ENCODE measurements at places on chromosomes 7 and 10.

DNA sequence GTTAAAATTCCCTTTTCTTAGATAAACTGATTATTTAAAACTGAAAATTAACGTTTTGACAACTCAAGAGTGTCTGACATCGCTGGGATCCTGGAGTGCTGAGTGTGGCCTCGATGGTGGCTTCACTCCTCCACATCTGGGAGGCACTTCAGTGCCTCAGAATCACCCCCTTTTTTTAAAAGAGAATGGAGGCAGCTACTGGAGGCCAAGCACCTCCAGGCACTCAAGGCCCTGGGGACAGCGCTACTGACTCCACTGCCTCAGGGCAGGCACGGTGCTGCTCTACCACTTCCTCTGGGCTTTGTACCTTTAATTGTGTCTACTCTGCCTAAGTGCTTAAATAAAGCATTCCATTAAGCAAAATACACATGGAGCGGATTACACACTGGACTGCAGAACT lies 27.2 kb upstream of the NCAPG2 start:
- DNase-seq: peak; percentile 30

DNA sequence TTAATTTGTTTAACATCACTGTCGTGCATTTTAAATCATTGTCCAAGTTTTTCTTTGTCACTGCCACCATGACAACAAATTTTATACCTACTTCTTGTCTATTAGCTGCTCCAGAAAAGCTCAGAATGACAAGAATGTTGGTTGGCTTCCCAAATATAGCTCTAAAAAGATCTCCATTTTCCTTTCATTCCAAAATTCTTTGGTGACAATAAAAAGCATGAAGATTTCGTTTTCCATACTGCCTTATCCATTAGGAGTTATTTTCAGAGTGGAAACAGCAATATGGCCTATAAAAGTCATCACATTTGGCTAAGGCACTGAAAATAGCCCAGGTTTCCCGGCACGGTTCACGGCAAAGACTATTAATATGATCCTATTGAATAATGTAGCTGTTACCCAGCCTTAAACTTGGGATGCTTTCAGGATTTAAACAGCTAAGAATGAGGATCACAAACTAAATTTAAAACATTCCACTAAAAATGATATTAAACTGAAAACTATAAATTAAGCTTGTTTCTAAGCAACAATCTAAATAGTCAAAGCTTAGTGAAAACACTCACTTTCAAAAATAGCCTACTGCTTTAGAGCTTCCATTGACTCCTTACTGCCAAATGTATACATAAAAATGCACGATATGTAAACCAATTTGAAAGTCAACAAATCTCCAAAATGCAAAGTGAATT lies 2.7 kb downstream of the CTTNBP2 start:
- DNase-seq: no peak

GRCh38 chr7:11726001-11726793 lies 105.8 kb downstream of the THSD7A start:
- no peak for DNase-seq

- no peak for DNase-seq
These were observed at the start of gene YWHAG for GRCh38 chr7:76358481-76359110. Gene YWHAG (minus strand): TSS chr7:76358991. CDS start chr7:76358808, 183 bp downstream.

- no peak for DNase-seq
These were observed 150.0 kb downstream of the SGMS1 start for GRCh38 chr10:50473756-50474155.

GRCh38 chr10:83607959-83608745 lies 531.2 kb upstream of the GHITM start:
- DNase-seq: no peak

- no peak for DNase-seq
These were observed 578.2 kb downstream of the PARD3 start for GRCh38 chr10:34236931-34237330.

- DNase-seq: no peak
These were observed 122.7 kb upstream of the TMEM72 start for GRCh38 chr10:44788147-44789129.

DNA sequence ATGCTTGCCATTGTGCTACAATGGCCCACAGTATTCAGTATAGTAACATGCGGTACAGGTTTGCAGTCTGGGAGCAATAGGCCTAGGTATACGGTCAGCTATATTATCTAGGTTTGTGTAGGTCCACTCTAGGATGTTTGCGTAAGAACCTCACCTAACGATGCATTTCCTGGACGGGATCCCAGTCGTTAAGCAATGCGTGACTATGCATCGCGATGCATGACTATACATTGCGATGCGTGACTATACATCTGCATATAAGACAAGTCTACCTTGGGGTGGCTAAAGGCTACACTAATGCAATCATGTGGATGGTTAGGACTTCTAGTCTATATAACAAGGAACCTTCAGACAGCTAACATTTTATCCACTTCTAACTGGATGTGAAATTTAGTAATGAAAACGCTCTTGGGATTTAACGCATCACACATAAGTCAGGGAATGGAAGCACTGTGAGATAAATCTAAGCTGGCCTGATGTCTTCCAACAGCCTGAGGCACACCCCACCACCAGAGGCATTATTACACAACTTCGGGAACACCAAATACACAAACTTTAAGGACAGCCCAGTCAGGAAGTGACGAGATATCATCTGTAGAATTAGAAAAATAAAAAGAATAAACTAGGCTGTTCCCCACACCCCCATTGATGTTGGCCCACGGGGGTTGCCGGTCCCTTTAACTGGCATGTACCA lies 9.2 kb downstream of the GNA12 start:
- DNase-seq: no peak

DNA sequence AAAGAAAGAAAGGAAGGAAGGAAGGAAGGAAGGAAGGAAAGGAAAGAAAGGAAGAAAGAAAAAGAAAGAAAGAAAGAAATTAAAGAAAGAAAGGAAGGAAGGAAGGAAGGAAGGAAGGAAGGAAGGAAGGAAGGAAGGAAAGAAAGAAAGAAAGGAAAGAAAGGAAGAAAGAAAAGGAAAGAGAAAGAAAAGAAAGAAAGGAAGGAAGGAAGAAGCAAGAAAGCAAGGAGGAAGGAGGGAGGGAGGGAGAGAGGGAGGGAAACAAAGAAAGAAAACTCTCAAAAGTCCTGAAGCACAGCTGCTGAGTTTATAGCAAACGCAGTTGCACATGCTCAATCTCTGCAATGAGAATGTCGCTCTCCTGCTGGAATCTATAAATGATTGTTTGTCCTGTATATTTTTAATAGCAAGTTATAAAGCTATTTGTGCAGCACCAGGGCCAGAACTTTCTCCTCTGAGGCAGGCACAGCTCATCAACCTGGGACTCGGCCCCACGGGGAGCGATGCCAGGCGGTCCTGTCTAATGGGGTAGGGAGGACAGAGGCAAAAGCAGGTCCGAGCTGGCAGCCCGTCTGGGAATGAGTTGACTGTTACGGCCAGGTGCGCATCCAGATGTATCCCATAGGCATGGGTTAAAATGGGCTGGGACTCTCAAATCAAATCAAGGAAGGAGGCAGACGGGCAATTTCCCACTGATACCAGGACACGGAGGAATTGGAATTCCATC lies 118.0 kb upstream of the PFKP start:
- DNase-seq: no peak

DNA sequence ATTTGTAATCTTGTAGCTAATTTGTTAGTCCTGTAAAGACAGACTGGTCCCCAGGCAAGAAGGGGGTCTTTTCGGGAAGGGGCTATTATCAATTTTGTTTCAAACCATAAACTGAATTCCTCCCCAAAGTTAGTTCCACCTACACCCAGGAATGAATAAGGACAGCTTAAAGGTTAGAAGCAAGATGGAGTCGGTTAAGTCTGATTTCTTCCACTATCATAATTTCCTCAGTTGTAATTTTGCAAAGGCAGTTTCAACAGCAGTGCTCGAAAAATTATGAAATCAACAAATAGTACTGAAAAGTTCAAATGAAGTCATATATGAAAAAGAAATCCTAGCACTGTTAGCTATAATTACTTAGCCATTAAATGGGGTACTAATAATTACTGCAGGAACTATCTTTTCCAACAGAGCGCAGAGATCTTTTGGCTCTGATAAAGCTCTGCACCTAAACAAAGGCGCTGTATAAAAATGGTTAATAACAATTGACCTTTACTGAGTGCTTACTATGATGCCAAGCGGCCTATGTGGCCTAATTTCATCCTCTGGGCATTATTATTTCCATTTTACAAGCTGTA lies 756 bp upstream of the SEC24C start:
- no peak for DNase-seq

DNA sequence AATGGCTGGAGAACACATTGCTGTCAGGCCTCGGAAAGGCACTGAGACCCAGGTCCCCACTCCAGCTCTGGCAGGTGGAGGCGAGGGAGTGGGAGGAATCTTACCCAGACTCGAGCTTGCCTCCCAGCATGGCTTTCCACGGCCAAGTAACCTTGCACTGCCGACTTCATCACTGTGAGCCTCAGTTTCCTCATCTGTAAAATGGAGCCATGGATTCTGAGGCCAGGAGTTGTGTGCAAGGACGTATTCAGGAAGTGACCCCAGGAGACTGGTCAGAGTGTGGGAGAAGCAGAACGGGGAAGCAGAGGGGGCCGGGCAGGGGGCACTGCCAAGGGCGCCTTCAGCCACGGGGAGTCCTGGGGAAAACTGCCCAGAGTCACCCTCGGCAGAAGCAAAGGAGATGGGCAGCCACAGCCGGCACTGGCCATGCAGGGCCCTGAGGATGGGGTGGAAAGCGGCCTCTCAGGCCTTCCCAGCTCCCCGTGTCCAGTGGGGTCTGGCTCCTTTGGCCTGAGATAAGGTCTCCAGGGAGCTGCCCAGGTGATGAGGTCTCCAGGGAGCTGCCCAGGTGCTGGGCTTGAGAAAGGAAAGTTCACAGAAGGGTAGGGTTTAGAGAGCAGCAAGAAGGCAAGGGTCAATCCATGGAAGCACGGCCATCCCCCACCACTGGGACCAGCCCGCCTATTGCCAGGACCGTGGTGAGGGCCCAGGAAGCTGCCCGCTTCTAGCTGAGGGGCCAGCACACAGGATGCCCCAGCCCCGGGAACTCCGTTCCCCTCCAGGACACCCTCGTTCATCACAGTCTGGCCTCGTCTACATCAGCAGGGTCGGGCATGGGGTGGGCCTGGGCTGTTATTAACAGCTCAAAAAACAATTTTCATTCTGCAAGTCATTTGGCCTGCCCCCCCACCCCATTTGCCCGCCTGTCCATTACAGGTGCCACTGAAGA lies 34.3 kb upstream of the EN2 start:
- DNase-seq: no peak

- DNase-seq: no peak
These were observed 126.7 kb downstream of the SORCS3 start for GRCh38 chr10:104767745-104768144.

DNA sequence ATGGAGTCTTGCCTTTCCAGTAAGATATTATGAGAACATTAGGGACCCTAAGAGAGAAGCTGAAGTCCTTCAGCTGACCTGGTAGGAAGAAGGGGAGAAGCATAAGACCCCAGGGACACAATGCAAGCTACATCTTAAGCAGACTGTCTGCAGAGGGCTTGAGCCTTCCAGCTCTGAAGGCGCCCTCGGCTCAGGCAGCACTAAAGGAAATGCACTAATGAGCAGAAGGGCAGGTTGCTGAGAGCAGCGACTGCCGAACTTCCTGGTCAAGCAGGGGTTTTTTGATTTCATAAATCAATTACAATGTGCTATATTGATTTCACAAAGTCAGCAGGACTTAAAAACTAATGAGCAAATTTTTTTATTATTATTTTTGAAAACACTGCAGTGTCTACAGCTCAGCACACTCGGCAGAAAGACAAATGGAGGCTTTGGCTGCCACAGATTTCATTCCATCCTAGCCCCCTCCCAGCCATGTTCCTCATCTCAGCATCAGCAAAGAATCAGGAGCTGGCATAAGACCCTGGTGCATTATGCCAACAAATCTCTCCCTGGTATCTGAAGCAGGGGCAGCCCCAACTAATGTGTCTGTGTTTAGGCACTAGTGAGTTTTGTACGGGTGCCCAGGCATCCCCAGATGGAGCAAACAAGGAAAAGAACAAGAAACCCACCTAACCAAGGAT lies 57.1 kb downstream of the LRRTM3 start:
- no peak for DNase-seq

- no peak for DNase-seq
These were observed 2.8 kb downstream of the SMO start for GRCh38 chr7:129191272-129191671.

All from activated CD8-positive, alpha-beta memory T cell treated with anti-CD3 and anti-CD28 coated beads, Interleukin-2, amount 50 U/mL, for 48 hours (primary cell).